Right lobe of liver (tissue), 6 donors: ENCODE measurements at places on chromosomes 1 and 21.

DNA sequence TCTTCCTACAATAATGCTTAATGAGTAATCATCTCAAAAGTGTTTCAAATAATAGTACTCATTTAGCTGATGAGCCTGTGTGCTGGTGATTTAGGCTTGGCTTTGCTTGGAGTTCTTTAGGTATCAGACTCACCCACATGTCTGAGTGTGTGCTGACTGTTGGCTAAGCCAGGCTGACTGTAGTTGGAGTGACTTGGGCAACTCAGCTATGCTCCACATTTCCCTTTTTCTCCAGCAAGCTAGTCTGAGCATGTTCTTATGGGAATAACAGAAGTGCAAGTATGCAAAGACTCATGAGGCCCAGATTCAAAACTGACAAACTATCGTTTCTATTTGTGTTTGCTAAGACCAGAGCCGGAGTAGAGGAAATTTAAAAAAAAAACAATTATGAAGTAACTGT is 99.0 kb upstream of the ADGRL4 start:
- no peaks in the 10 kb centered on the region for H3K4me1 ChIP-seq
- no peaks in the 10 kb centered on the region for H3K27me3 ChIP-seq
- DNase-seq: no peak
- H3K4me3 ChIP-seq: no peak overlapping the region

DNA sequence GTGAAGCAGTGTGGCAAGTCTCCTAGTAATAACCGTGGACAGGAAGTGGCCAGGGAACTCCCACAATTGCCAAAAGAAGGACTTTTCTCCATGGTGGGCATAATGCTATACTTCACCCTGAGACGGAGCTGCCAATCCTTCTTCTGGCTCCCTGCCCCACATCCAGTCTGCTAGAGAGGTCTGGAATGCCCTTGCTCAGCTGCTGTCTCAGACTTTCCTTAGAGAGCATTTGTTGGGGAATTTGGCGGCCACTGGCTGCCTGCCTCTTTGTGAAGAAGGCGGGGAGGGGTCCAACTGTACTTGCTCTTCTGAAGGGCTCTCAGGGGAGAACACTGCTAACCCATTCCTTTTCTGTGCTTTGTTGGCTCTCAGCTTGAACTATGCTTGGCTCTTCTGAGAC is 123.7 kb upstream of the EDN2 start:
- no peaks in the 10 kb centered on the region for H3K4me1 ChIP-seq
- H3K36me3 ChIP-seq: no peaks in the 10 kb centered on the region
- DNase-seq: no peak
- H3K27ac ChIP-seq: no peak overlapping the region
- H3K4me3 ChIP-seq: no peak overlapping the region
- H3K27me3 ChIP-seq: no peaks in the 10 kb centered on the region

GRCh38 chr1:229336345-229336744 is 6.5 kb downstream of the CCSAP start:
- DNase-seq: no peak
- H3K36me3 ChIP-seq: no peaks in the 10 kb centered on the region
- H3K27ac ChIP-seq: no peak overlapping the region
- H3K4me3 ChIP-seq: no peak overlapping the region
- no peaks in the 10 kb centered on the region for H3K4me1 ChIP-seq

DNA sequence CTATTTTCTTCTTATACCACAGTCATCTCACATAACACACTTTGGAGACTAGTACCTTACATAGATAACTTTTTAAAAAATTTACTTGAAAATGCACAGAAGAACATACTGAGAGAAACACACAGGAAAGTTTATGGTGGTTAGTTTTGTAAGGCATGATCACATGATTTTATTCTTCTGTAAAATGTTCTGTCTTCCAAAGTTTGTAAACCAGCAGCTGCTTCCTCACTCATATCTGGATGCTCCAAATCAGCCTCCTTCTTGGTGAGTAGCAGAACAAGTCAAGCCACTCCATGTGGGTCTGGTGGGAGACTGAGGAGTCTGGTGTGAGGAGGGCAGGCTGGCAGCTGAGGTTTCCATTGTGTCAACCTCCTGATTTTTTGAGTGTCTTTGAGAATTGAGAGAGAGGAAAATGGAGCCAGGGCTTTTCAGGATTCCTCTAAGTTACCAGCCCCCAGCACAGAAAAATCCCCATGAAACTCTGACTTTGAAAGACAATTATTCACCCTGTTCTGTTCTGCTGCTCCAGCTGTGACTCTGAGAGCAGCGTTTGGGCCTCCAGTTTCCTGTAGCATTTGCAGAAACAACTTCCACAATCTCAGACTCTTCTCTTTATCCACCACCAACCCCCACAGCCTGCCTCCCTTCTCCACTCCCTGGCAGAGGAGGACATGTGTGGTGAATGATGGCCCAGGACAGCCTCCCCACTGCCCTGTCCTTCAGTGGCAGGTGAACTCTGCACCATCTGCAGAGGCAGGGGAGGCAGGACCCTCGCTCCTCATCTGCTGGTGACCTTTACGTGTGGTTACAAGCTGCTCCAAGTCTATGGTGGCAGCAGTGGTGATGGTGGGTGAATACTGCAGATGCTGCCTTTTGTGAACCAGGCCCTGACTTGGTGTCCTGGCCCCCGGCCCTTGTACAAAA is 82.3 kb downstream of the FCRL5 start:
- no peaks in the 10 kb centered on the region for H3K27me3 ChIP-seq
- no peak for DNase-seq
- no peaks in the 10 kb centered on the region for H3K4me1 ChIP-seq
- no peaks in the 10 kb centered on the region for H3K36me3 ChIP-seq
- no peak overlapping the region for H3K27ac ChIP-seq

DNA sequence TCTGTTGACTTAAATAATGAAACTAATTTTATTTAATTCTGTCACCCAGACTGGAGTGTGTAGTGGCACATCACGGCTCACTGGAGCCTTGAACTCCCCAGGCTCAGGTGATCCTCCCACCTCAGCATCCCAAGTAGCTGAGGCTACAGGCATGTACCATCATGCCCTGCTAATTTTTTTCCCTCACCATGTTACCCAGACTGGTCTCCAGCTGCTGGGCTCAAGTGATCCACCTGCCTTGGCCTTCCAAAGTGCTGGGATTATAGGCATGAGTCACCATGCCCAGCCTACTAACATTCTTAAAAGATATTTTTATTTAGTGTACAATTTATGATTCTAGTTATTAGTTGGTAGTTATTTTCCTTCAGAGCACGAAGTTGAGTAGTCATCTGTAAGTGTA is 49.5 kb downstream of the NRDC start:
- no peak overlapping the region for H3K4me3 ChIP-seq
- no peak for DNase-seq
- H3K36me3 ChIP-seq: peaks cover 15% of the 10 kb centered on the region
- no peak overlapping the region for H3K27ac ChIP-seq

DNA sequence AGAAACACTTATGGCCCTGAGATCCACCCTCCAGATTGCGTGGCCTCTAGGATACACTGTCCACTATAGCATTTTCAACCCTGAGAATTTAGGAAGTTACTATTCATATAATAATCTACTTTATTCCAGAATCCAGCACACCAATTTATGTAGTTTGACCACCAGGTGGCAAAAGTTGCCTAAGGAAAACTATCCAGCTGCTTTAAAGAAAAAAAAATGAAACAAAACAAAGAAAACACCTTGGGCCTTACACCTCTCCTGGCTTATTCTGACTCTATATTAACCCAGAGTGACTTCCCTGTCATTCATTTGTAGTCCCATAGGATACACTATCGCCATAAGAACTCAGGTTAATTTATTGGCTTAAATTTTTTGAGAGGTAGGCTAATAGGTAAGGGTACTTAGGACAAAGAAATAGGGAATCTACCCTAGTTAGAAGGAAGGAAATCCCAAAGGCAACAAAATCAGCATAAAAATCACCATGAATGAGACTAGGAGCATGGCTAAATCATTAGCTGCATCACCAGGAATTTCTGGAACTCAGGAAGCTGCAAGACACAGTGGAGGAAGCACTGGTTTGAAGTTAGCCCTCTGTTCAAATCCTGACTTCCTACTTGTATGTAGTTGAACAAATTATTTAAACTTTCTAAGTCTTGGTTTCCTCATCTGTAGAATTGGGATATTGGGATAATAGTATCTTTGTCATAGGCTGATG is 107.5 kb downstream of the SPAG17 start:
- H3K27ac ChIP-seq: no peak overlapping the region
- no peak for DNase-seq
- no peak overlapping the region for H3K4me3 ChIP-seq
- no peaks in the 10 kb centered on the region for H3K27me3 ChIP-seq
- no peaks in the 10 kb centered on the region for H3K36me3 ChIP-seq

DNA sequence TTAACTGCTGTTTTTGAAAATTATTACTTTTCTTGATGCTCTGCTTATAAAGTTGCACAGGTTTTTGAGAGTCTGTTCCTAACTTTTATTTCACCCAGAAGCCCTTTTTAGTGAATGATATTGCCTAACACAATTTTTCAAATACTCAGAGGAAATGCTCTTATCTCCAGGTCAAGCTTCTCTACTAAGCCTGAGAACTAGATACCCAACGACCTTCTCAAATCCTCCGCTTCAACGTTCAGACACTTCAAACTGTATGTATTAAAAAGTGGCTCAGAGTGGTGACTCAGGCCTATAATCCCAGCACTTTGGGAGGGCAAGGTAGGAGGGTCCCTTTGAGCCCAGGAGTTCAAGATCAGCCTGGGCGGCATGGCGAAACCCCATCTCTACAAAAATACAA is 88.5 kb downstream of the ASH1L start:
- no peaks in the 10 kb centered on the region for H3K36me3 ChIP-seq
- H3K4me3 ChIP-seq: no peak overlapping the region
- no peak for DNase-seq
- H3K4me1 ChIP-seq: no peaks in the 10 kb centered on the region
- no peak overlapping the region for H3K27ac ChIP-seq

GRCh38 chr21:32173121-32173724 is 105.6 kb downstream of the MIS18A start:
- H3K4me1 ChIP-seq: no peaks in the 10 kb centered on the region
- no peaks in the 10 kb centered on the region for H3K27me3 ChIP-seq
- H3K36me3 ChIP-seq: no peaks in the 10 kb centered on the region

DNA sequence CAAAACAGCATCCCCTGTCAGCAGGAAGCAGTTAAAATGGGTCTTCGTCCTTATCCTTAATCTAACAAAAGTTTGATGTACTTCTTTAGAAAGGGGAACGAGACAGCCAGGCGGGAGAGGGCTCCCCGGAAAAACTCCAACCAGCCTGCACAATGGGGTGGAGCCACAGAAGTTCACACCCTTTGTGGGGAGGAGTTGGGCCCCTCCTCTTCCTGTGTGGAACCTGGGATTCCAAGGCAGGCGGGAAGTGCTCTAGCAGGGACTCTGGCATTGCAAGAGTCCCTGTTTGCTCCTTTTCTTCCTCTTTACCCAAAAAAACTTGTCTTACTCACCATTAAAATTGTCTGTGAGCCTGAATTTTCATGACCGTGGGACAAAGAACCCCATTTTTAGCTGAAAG is 47.7 kb downstream of the FCRL5 start:
- DNase-seq: no peak
- no peak overlapping the region for H3K4me3 ChIP-seq
- no peaks in the 10 kb centered on the region for H3K4me1 ChIP-seq
- H3K27me3 ChIP-seq: no peaks in the 10 kb centered on the region
- no peaks in the 10 kb centered on the region for H3K36me3 ChIP-seq

DNA sequence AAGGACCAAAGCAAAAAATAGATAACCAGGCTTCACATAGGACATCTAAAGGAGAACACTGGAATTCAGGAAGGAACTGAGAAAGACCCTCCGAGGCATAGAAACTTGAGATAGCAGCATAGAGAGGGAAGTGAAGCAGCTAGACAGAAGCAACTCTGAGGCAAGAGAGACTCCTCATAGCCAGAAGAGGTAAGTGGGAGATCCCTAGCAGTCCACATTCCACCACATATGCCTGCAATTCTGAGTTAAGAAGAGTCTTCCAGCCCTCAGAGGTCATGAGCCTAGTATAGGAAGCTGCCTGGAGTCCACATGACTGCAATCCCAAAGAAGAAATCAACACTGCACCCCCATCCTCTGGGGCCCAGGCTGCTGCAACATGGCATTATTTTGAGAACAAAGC is 13.9 kb upstream of the FGGY start:
- H3K4me3 ChIP-seq: no peak overlapping the region
- H3K27me3 ChIP-seq: no peaks in the 10 kb centered on the region
- H3K4me1 ChIP-seq: no peaks in the 10 kb centered on the region

GRCh38 chr21:45250272-45250671 is 37.4 kb downstream of the POFUT2 start:
- H3K27me3 ChIP-seq: no peaks in the 10 kb centered on the region
- no peak overlapping the region for H3K27ac ChIP-seq
- no peaks in the 10 kb centered on the region for H3K4me1 ChIP-seq
- no peak for DNase-seq
- no peaks in the 10 kb centered on the region for H3K36me3 ChIP-seq

DNA sequence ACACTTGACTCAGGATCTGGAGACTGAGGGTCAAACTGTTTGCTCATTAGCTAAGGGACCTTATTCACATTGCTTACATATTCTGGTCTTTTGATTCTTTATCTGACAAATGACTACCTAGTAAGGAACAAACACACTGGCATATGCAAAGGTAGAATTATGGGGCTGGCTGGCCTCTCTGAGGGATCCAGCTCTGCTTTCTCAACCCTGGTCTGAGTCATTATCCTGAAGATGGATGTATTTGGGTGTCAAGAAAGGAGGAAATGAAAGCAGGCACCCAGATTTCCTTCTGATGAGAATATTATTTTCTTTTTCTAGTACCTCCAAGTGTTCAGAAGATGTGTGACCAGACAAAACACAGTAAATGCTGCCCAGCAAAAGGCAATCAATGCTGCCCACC is 6.0 kb downstream of the SMCP start:
- no peaks in the 10 kb centered on the region for H3K36me3 ChIP-seq
- H3K27me3 ChIP-seq: no peaks in the 10 kb centered on the region
- no peak overlapping the region for H3K27ac ChIP-seq
- DNase-seq: no peak

- H3K27me3 ChIP-seq: no peaks in the 10 kb centered on the region
- no peak overlapping the region for H3K27ac ChIP-seq
- H3K4me1 ChIP-seq: no peaks in the 10 kb centered on the region
- no peak for DNase-seq
- H3K36me3 ChIP-seq: no peaks in the 10 kb centered on the region
Observed at GRCh38 chr1:223208164-223209076, 65.4 kb upstream of the TLR5 start.

GRCh38 chr1:70415882-70416281 is 4.8 kb downstream of the CTH start:
- H3K27ac ChIP-seq: no peak overlapping the region
- H3K4me1 ChIP-seq: no peaks in the 10 kb centered on the region
- peaks cover 36% of the 10 kb centered on the region for H3K36me3 ChIP-seq
- DNase-seq: no peak
- H3K4me3 ChIP-seq: no peak overlapping the region

- no peak overlapping the region for H3K27ac ChIP-seq
- DNase-seq: no peak
Observed at GRCh38 chr1:220967911-220968310, 88.7 kb downstream of the HLX start.

GRCh38 chr1:195082183-195082582 is 1526.1 kb downstream of the KCNT2 start:
- H3K4me1 ChIP-seq: no peaks in the 10 kb centered on the region
- H3K4me3 ChIP-seq: no peak overlapping the region
- no peaks in the 10 kb centered on the region for H3K36me3 ChIP-seq
- H3K27ac ChIP-seq: no peak overlapping the region
- H3K27me3 ChIP-seq: no peaks in the 10 kb centered on the region
- DNase-seq: no peak
